ENCODE measurements at places on chromosomes 16 and 17. TPM values are rescaled to one million over a fixed set of nuclear protein-coding genes. Genes with fewer than 3 reads are reported as not detected.

The SLC47A2 gene
- total RNA-seq: not detected

The ANKS4B gene
- total RNA-seq: not detected

GRCh38 chr17:45260204-45260783 is 1.6 kb downstream of the SPATA32 start:
- no peak for DNase-seq

- no peak for DNase-seq
Observed at GRCh38 chr17:73141411-73141810, 23.4 kb upstream of the SSTR2 start.

The GGT6 gene
- total RNA-seq: not detected

The GPR179 gene
- 0.03 TPM for total RNA-seq

DNA sequence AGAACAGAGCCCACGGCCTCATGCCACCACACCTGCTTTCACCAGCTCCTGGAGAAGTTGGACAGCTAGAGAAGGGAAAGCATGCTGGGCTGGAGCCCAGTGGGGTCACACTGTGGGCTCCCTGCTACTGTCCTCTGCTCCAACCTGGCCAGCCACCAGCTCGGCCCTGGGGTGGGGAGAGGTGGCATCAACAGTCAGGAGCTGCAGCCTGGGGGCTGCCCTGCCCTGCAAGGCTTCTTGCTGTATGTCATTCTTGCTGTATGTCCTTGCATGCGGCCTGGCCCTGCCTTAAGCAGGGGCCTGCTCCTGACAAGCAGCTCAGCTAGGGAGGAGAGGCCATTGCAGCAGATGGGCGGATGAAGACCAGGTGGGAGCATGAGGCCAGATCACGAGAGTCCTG is 50.7 kb upstream of the CCL2 start:
- no peak for DNase-seq

The GRAP gene
- 0.18 TPM for total RNA-seq

The APOBR gene
- not detected for total RNA-seq

GRCh38 chr17:4898927-4899326 is 409 bp upstream of the C17orf107 start:
- no peak for DNase-seq

The CD300E gene
- not detected for total RNA-seq

The TCAP gene
- total RNA-seq: 0.29 TPM

Measured in HFFc6 (cell line).